Omental fat pad (tissue), 4 donors: ENCODE measurements at places on chromosomes 3 and 15.

DNA sequence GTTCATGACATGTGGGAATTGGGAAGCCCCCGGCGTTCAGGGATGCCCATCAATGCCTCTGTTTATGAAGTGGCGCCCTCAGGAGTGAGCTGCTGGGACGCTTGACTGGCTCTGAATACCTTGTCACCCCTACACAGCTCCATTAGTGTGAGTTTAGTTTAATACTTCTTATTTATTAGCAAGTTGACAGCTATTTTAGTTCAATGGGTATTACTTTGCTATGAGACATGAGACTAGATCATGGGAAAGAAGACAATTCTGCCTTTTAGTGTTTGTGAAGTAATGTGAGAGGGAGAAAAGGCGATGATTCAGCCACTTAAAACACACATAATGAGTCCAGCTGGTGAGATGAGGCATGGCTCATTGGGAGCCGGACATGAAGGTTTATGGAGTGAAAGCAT lies 678.5 kb downstream of the NR2F2 start:
- DNase-seq, result no peak

DNA sequence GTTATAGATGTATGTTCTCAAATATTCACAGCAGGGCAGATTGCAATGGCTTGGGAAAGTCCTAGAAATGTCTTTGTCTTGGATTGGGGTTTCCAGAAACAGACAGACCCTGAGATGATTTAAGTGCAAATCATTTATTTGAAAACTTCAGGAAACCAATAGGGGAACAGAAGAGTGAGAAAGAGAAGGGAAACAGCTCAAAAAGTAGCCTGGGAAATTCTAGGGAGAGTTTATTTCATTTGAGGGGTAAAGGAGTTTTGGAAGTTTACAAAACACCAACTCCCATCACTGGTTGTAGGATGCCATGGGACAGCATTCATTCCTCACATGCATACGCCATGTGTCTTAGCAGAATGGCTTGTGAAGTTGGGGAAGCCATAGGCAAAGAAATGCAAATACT lies 32.3 kb upstream of the PTX3 start:
- no peak for DNase-seq

- DNase-seq, result no peak
Measured at GRCh38 chr15:44918136-44918535, 38.4 kb upstream of the TERB2 start.

DNA sequence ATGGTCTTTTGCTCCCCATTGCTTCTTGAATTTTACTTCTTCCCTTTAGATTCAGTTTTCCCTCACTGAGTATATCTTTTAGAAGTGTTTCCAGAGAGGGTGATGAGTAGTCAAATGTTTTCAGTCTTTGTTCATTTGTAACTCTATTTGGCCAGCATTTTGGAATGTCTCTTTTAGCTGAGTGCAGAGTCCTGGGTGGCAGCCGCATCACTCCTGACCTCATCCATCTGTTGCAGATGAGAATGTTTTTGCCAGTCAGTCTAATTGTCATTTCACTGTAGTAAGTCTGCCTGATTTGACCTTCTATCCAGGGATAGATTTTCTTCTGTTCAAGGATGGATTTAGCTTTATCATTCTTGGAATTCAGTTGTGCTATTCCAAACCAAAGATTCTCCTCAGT lies 7.3 kb downstream of the SRPRB start:
- no peak for DNase-seq

DNA sequence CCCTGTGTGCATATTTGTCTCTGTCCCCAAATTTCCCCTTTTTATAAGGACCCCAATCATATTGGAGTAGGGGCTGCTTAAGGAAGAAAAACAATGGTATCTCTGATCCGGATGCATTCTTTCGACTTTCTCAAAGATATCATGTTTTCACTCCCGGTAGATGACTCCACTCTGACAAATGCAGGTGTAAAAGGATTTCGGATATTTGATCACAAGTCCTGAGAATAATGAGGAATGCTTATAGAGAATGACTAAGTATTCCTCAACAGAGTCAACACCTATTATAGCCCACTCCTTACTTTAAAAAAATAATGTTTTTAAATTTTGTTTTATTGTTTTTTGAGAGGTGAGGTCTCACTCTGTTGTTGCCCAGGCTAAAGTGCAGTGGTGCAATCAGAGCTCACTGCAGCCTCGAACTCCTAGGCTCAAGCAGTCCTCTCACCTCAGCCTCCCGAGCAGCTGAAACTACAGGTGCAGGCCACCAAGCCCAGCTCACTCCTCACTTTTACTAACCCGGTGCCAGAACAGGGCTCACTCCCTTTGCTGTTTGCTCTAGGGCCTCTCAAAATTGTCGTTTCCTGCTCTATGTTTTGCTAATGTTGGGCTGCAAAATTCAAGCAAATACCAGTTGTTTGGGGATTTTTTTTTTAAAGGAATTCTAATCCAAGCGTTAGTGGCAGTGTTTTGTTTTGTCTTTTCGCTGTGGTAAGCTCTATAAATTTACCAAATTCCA lies 24.6 kb downstream of the COL8A1 start:
- no peak for DNase-seq
